ENCODE measurements at places on chromosomes 6 and 20. TPM values are rescaled to one million over a fixed set of nuclear protein-coding genes. Genes with fewer than 3 reads are reported as not detected.

The TCP11 gene
- not detected for total RNA-seq

The CTCFL gene
- total RNA-seq = not detected

The OR2J3 gene
- not detected for total RNA-seq

The ABHD16B gene
- not detected for total RNA-seq

The CD40 gene
- 14.4 TPM for total RNA-seq

The ZNF391 gene
- 6.9 TPM for total RNA-seq

The UST gene
- total RNA-seq = 78.5 TPM

The KCNK5 gene
- 9.2 TPM for total RNA-seq

The LTB gene
- total RNA-seq = not detected

The SAMD3 gene
- 0.17 TPM for total RNA-seq

The ARID1B gene
- total RNA-seq = 157 TPM

The TGIF2 gene
- 18.3 TPM for total RNA-seq

The FAM217A gene
- not detected for total RNA-seq

The RNF39 gene
- not detected for total RNA-seq

The GABRR1 gene
- not detected for total RNA-seq

The PNPLA1 gene
- 0.11 TPM for total RNA-seq

The TFAP2C gene
- total RNA-seq = 3.2 TPM

The DNMT3B gene
- total RNA-seq = 2.2 TPM

The SYCP2 gene
- total RNA-seq = 8.5 TPM

The SLC17A1 gene
- total RNA-seq = not detected
